Hematopoietic multipotent progenitor cell treated with erythropoietin and hydrocortisone succinate and interleukin-3 and kit ligand, for 15 days (in vitro differentiated cells): ENCODE measurements at places on chromosomes 6 and 20.

- no peak for DNase-seq
Observed at GRCh38 chr6:114377881-114378280, 35.1 kb upstream of the HS3ST5 start.

DNA sequence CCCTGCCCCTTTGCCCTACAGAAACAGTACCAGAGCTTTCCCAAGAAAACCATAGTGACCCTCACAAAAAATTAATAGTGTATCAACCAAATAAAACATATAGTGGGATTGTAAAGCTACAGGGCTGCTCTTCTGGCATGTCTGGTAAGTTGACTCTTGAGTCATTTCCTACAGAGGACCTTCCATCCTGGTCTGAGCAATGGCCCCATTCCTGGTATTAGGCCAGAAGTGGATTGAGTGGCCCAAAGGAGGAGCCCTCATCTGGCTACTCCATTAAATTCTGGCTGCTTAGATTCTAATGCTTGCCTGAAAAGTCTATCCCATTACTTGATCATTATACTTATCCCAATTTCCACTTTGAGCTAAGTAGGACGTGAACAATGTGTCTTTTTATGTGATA is 150.9 kb upstream of the HMGN3 start:
- DNase-seq: no peak

- peak; percentile 53 for DNase-seq
Observed at GRCh38 chr6:73452107-73452461, at the start of gene CGAS. TSS of gene CGAS (minus strand) at chr6:73452297. CDS start at chr6:73452181, 116 bp downstream.

DNA sequence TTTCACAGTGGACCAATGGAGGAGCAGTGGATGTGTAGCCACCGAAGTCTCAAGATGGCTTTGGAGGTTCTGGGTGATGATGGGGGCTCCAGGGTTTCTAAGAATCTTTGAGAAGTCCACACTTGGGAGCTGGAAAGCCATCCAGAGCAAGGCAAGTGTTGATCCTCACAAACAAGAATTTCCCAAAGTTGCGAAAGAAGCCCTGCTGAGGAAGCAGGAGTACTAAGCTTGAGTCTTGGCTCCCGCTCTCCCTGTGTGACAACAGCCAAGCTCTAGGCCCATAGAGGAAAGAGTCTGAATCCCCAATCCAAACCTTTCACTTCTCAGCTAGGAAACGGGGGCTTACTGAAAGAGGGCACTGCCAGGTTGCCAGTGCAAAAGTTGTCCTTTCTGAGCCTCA is 106.0 kb downstream of the EDN3 start:
- no peak for DNase-seq

GRCh38 chr6:155311086-155311485 is 3.2 kb downstream of the TFB1M start:
- no peak for DNase-seq

DNA sequence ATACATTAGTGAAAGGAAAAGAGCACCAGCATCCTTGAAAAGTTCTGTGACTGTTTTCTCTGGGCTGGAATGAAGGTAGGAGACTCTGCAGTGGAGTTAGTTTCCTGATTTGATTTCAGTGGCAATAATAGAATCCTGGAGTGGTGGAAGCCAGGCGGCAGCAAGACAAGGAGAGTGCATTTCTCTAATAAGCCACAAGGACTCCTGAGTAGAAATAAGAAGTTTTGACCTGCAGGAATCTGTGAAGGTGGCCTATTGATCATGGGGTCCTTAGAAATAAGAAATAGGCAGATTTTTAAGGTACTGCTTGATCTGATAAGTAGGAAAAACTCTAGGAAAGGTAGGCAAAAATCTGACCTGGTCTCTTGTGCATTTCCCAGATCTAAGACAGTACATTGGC is 68.4 kb upstream of the ELOVL5 start:
- no peak for DNase-seq

DNA sequence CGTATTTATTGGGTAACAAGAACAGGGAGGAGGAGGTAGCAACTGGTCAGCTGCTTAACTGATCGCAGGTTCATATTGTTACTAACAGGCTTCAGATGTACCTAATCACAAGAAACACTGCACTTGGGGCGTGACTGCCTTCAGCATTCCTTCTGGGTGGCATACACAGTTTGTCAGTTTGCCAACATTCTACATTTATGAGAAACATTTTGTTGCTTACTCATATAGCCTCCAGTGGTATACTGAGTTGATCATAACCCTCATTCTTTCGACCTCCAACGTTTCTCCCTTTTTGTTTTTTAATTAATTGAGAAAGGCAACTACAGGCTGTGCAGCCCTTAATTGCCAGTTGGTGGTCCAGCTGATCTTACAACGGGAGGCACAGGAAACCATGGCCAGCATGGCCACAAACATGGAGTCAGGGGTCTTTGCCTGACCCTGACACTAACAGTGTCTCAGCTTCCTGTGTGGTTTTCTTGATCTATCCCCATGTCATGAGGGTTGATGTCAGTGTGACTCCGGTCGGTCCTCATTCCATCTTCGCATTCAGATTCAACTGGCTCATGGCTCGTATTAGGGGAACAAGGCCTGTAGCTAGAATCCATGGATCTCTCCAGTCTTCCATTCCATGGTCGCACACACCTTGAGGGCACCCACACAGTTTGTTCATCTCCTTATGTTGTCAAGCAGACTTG is 9.4 kb downstream of the EPB41L2 start:
- DNase-seq: no peak

GRCh38 chr6:36962874-36963273 is 8.3 kb downstream of the PI16 start:
- DNase-seq: peak; percentile 51

GRCh38 chr20:20821484-20822260 is 109.2 kb upstream of the RALGAPA2 start:
- DNase-seq: no peak

- no peak for DNase-seq
Observed at GRCh38 chr6:131262060-131262459, 126.8 kb downstream of the AKAP7 start.

DNA sequence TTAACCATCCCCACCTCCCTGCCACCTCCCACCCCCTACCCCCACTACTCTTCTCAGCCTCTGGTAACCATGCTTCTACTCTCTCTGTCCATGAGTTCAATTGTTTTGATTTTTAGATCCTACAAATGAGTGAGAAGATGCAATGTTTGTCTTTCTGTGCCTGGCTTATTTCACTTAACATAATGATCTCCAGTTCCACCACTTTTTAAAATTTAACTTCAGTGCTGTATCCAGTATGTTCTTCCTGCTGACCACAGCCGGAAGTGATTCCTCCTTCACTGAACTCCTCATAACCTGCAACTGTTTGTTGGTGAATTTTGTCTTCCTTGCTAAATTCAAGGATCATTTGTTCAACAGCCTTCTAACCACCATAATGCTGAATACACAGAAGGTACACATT is 3.9 kb downstream of the MAP7 start:
- DNase-seq: no peak

DNA sequence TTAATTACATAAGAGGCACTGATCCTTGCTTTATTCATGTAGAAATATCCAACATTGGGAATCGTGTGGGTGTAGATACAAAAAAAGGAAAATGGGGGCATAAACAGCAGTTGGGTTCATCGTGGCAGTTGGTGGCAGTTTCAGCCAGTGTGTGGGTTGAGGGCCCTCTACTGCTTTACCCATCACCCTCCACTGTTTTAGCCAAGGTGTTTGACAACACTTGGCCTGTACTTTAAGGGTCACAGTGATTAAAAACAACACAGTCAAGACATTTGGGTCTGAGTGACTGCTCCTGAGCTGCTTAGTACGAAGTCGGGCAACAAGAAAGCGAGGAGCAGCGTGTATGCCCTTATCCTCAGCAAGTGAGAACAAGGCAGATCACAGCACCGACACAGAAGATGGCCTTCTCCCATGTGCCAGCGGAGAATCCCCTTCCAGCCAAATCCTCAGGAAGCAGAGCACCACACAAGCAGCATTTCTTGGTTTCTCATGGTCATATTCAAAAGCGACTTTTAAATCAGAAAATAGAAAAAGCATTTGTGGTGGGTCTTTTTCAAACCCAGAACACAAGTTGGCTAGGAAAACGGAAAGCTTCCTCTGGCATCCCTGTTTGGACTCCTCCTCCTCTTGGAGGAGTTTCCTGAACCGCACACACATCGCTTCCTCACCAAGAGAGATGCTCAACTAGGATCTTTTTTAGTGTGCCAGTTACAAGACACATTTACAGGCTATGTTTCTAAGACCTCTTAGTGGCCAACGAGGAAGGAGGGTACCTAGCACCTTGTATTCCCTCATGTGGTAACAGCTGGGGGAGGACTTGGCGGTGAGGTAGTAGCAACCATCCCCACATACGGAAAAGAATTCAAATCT is 23.5 kb downstream of the EIF2S2 start:
- no peak for DNase-seq

DNA sequence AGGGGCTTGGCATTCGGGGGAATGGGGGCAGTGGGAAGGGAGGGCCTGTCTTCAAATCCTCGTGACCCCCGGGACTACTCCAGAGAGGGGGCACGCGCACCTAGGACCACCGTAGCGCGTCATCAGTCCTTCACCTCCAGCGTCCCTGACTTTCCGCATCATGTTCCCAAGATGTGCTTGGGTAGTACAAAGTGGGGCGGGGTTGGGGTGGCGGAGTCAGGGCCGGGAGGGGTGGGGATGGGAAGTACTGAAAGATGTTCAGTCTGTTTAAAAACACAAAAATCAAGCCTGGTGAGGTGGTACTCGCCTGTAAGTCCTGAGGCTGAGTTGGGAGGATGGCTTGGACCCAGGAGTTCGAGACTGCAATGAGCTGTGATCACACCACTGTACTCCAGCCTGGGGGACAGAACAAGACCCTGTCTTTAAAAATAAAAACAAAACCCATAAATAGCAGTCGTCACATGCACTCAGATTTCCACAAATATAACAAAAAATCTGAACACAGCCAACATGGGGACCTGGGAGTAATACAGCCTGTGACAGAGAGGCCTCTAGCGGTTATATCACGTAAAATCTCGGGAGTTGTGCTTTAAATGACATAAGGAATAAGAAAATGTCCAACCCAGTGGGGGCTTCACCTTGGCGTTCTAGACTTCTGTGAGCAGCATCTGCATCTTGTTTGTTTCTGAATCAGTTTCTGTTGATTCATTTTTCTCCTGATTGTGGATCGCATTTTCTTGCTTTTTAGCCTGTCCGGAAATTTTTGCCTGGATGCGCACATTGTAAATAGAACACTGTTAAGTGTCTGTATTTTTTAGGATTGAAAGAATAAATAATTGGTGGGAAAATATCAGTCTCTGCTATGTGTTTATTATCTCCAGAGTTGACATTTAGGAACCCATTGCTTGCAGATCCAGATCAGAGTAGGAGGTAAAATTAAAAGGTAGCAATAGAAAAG is 698 bp upstream of the LRP11 start:
- DNase-seq: peak; percentile 70

DNA sequence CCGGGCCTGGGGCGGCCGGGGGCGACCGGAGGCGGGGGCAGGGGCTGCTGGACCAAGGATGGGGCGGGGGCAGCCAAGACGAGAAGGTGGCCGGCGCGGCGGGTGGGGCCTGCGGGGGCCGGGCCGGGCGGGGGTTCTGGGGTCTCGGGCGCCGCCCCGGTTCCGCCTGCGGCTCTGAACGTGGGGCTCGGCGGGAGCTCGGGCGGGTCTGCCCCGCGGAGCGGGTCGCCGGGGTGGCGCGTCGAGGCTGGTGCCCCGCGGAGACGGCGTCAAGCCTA is 204 bp downstream of the ADRM1 start:
- DNase-seq: no peak

GRCh38 chr6:23329086-23329485 is 759.7 kb downstream of the HDGFL1 start:
- no peak for DNase-seq

GRCh38 chr6:41272591-41273240 is 13.8 kb downstream of the TREM1 start:
- no peak for DNase-seq

DNA sequence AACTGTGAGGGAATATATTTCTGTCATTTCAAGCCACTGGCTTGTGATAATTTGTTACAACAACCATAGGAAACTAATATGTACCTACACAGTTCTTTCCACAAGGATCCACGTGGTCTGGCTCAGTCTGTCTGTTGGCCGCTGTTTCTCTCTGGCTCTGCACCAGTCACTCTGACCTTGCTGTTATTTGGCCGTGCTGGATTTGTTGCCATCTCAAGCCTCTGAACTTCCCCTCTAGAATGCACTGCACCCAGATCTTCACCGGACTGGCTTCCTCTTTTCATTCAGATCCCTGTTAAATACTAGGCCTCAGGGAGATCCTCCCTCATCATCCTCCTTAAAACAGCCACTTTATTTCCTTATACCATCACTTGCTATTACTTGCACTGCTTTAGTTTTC is 446.8 kb downstream of the TFAP2B start:
- no peak for DNase-seq

- DNase-seq: no peak
Observed at GRCh38 chr6:168376811-168377483, 57.4 kb upstream of the DACT2 start.

- DNase-seq: no peak
Observed at GRCh38 chr20:4671015-4671414, 50.7 kb upstream of the PRND start.

DNA sequence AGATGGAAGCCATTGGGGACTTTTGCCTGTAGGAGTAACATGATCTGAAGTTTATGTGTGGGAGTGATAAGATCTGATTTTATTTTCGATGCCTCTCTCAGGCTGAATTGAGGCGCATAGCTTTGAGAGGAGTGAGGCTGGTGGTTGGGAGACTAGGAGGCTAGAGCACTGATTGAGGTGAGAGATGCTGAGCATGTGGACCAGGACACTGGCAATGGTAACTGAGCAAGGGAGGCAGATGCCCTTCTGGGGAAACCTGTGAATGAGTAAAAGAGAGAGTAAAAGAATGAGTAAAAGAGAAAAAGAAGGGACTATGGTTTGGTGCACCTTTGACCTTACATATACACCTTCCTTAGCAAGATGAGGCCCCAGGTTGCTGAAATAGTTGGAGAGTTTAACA is 3.0 kb downstream of the RRP36 start:
- no peak for DNase-seq

GRCh38 chr20:52924411-52925271 is 47.5 kb upstream of the TSHZ2 start:
- DNase-seq: no peak

- no peak for DNase-seq
Observed at GRCh38 chr6:46500382-46500781, 9.1 kb upstream of the RCAN2 start.

GRCh38 chr6:106160189-106160588 is 74.1 kb downstream of the PRDM1 start:
- no peak for DNase-seq

DNA sequence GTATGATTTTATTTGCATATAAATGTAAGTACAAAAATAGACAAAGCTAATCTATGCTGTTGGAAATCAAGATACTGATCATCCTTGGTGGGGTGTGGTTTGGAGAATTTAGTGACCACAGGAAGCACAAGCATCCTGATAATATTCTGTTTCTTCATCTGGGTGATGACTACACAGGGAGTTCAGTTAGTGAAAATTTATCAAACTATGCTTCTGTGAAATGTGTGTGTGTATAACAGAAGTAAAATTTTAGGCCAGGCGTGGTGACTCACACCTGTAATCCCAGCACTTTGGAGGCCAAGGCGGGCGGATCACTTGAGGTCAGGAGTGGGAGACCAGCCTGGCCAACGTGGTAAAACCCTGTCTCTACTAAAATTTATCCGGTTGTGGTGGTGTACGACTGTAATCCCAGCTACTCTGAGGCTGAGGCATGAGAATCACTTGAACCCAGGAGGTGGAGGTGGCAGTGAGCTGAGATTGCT is 20.6 kb downstream of the ENPP3 start:
- no peak for DNase-seq
